Stimulated activated CD4-positive, alpha-beta T cell treated with anti-CD3 and anti-CD28 coated beads, Interleukin-4, amount 100 ng/mL, for 1 hour (primary cell): ENCODE measurements at places on chromosomes 7 and 10.

GRCh38 chr7:2266911-2267310, 24.9 kb downstream of the NUDT1 start:
- DNase-seq = no peak

- DNase-seq = no peak
Observed at GRCh38 chr7:157310676-157311185, 26.1 kb upstream of the DNAJB6 start.

- no peak for DNase-seq
Observed at GRCh38 chr10:5434017-5434753, 21.8 kb downstream of the NET1 start.

- no peak for DNase-seq
Observed at GRCh38 chr10:80457554-80458262, 3.6 kb downstream of the TSPAN14 start.

GRCh38 chr7:44561481-44561880, 12.2 kb downstream of the DDX56 start:
- DNase-seq = no peak

DNA sequence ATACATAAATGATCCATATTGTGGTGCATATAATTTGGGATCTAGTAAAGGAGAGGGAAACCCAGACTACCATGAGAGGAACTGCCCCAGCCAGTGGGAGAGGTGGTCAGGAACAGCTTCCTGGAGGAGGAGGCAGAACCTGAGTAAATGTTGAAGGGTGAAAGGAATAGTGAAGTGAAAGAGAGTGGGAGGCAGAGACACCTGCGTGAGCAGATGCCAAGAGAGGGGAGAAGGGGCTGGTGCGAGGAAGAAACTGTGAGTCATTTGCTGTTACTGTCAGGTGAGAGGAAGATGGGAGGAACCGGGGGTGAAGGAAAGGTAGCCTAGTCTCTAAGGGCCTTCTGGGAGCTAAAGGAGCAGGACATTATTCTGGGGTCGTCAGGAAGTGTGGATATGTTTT, 294.8 kb downstream of the GRID1 start:
- DNase-seq = no peak

DNA sequence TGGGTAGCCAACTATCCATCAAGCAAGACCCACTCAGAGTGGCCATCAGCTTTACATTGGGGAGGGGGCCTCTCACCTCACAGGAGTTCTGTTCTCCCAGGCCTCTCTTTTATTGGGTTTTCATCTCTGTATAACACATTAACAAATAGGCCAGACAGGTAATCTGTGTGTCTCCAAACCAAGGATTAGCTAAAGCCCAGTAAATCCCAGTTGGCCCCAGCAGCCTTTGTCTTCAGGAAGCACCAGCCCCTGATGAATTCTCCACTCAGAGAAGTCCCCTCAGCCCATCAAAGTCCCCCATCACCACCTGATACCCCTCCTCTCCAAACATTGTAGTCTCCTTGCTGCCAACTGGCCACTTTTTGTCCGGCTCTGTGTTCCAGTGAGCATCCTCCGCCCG, 16.9 kb upstream of the SLF2 start:
- no peak for DNase-seq

DNA sequence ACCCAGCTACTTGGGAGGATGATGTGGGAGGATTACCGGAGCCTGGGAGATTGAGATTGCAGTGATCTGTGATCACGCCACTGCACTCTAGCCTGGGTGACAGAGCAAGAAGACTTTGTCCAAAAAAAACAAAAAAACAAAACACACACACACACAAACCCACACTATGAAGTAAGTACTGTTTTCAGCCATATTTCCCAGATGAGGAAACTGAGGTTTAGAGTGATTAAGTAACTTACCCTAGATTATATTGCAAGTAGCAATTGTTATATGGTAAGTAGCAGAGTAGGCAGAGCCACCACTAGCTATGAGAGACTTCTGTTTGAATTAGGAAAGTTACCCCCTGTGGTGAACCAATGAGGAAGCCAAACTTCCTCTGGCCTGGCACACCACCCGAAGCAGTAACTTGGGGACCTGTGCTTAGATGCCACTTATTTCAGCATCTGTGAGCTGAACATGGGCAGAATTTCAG, 61.9 kb downstream of the MCU start:
- DNase-seq = no peak

DNA sequence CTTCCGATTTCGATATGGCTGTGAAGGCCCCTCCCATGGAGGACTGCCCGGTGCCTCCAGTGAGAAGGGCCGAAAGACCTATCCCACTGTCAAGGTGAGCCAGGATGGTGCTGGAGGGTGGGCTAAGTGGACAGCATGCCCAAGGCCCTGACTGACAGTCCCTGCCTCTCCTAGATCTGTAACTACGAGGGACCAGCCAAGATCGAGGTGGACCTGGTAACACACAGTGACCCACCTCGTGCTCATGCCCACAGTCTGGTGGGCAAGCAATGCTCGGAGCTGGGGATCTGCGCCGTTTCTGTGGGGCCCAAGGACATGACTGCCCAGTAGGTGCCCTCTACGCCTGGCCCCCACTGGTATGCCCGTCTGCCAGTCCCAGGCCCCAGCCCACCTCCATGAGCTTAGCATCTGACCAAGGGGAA, 1.2 kb downstream of the NFKB2 start:
- no peak for DNase-seq

DNA sequence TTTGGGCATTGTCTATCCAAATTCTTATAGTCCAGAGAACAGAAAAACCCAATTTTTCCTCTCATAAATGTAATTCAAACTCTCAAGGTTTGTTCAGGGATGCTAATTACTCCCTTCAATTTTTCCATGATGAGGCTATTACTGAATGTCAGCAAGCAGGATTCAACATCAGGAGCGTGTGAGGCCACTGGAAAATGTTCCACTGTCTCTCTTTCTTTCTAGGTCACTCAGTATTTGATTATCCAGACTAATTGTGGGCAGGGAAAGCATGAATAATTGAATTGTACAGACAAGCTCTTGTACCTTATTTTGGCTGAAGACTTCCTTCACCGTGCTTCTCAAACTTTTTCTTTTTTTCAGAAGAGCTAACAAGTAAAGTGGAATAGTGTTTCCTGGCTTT, 30.7 kb downstream of the THNSL1 start:
- DNase-seq = no peak

DNA sequence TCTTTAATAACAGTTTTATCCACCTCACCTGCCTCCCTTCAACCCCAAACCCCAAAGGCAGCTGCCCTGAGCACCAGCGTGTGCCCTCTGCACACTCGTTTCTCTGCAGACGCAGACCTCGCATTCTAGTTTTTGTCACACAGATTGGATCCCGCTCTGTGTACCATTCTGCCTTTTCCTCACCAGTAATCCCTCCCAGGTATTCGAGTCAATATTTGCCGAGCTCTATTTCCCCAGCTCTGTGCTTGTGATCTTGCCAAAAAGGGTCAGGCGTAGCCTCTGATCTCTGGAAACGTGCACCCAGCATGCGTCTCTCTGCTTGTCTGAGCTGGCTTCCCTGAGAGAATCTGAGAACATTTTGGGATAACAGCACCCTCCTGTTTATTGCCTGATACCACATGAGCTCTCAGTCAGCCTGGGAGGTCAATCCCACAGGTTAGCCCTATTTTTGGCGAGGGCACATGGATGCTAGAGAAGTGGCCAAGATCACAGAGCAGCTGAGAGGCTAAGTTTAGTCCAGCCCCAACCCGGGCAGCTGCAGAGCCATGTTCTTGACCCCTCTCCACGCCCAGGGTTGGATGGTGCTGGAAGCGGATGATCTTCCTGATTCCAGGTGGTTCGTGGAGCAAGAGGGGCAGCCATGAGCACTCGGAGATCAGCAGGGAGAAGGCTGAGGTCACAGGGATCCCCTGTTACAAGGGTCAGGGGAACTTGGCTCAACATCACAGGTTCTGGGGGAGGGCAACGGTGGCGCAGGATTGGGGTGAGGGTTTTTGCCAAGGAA, 29.1 kb downstream of the FOXL3 start:
- no peak for DNase-seq

- DNase-seq = no peak
Observed at GRCh38 chr10:111211706-111212105, 134.9 kb downstream of the ADRA2A start.

DNA sequence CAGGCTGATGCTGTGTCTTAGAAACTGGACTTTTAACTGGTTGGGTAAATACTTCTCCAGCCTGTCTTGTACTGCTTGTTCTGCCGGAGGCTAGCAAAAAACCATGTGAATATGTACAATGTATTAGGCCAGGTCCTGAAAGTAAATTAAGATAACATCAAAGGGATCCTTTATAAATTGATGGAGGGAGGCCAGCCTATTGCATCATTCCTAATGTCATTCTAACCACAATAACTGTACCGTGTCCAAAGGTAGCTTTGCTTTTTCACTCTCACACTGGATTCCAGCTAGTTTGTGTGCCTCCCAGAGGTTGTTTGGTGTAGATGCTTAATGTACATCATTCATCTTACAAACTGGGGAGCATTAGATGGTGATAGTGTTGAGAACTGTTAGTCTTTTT, 91.2 kb upstream of the SEM1 start:
- no peak for DNase-seq

- DNase-seq = no peak
Observed at GRCh38 chr7:149731207-149731955, 42.0 kb downstream of the ZNF467 start.
